ENCODE measurements at places on chromosomes 3 and 15.

- DNase-seq: no peak
Measured at GRCh38 chr3:88433568-88433967, 283.8 kb downstream of the C3orf38 start.

DNA sequence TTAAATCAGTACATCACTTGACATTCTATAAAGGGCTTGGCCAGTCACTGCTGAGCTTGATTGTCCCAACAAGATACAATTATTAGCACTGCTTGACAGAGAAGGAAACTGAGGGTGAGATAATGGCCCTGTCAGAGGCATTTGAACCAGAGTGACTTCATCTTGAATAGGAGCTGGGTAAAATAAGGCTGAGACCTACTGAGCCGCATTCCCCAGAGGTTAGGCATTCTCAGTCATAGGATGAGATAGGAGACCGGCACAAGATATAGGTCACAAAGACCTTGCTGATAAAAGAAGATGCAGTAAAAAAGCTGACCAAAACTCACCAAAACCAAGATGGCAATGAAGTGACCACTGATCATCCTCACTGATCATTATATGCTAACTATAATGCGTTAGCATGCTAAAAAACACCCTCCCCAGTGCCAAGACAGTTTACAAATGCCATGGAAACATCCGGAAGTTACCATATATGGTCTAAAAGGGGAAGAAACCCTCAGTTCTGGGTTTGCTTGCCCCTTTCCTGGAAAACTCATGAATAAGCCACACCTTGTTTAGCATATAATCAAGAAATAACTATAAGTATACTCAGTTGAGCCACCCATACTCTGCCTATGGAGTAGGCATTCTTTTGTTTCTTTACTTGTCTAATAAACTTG, 239.1 kb upstream of the SETMAR start:
- DNase-seq: no peak

GRCh38 chr15:68730471-68730919, 90.2 kb downstream of the ANP32A start:
- DNase-seq: peak; percentile 31

- no peak for DNase-seq
Measured at GRCh38 chr3:10437995-10438901, 67.1 kb downstream of the ATP2B2 start.

DNA sequence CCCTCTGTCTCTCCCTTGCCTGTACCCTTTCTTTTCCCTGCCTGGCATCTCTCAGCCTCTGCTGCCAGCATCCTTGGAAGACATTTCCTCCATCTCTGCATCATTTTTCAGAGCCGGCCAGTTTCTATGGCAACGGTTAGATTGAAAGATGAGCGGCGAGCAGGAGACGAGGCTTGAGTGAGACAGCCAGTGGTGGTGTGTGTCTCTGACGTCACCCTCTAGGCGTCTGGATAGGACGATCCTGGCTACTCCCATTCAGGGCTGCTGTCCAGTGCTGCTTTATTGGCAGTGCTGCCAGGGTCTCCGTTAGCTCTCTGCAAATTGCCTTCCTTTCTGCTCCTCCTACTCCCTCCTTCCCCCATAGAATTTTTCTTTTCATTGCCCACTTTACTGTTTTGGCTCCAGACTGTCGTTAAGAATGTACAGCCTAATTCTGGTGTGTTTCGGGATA, 57.9 kb downstream of the TRAK1 start:
- DNase-seq: peak; percentile 45

- no peak for DNase-seq
Measured at GRCh38 chr15:80142646-80143045, 10.2 kb upstream of the FAH start.

DNA sequence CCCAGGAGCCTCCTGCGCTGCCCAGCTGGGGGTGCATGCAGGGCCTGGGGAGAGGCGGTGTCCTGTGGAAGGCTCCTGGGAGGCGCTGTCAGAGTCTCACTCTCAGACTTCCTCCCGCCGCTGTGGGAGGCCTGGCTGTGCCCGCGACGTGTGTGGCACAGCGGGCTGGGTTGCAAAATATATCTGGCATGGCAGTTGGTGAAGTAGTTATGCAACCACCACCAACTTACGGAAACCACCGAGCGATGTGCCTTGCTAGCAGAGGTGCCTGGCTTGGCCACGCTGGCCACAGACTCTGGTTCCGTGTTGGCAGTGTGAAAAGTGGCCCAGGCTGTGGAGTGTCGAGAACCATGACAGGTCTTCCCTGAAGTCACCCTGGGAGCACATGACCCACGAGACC, 30.6 kb upstream of the GATA2 start:
- DNase-seq: no peak

GRCh38 chr15:31228980-31229826, 97.4 kb upstream of the KLF13 start:
- DNase-seq: no peak

DNA sequence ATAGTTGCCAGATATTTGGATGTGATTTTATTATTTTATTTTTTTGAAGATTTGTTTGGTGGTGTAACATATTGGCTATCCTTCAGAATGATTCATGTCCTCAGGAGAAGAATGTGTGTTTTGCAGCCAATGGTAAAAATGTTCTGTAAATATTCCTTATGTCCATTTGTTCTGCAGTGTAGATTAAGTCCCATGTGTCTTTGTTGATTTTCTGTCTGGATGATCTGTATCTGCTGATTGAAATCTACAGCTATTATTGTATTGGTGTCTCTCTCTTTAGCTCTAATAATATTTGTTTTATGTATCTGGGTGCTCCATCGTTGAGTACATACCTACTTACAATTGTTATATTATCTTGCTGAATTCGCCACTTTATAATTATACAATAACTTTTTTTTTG, 1641.7 kb downstream of the OTOL1 start:
- no peak for DNase-seq

DNA sequence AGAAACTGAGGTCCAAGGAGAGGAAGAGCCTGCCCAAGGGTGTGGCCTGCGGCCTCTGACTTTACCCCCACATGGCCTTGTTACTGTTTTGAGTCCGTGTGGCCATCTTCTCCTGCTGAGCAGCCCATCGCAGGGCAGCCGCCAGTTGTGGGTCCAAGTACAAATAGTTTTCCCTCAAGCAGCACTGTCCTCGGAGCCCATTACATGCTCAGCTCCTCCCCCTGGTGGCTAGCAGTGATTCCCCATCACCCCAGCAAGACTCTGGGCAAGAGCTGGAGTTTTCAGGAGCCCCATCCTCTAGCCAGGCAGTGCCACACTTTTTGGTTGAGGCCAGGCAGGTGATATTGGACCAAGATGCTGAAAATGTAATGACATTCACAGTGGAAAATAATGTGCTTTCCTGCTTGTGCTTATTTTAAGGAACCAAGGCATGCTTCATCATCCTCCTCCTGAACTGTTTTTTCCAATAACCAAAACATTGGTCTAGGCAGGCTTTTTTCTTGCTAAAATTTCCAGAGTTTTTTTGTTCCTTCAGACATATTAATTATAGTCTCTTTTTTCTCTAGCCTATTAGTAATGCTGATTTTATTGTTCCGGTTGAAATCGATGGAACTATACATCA, 23.2 kb upstream of the VILL start:
- DNase-seq: peak; percentile 66

GRCh38 chr3:139480585-139480984, 4.3 kb upstream of the RBP2 start:
- no peak for DNase-seq
